GOT3 (cell line): ENCODE measurements at places on chromosomes 12 and 14.
A peak's percentile ranks its signal among the peaks of the same experiment; 100 is the strongest.

- no peak for DNase-seq
Observed at GRCh38 chr14:29028973-29029582, 262.5 kb downstream of the FOXG1 start.

GRCh38 chr12:26976687-26977086 is 37.5 kb downstream of the TM7SF3 start:
- no peak for DNase-seq

DNA sequence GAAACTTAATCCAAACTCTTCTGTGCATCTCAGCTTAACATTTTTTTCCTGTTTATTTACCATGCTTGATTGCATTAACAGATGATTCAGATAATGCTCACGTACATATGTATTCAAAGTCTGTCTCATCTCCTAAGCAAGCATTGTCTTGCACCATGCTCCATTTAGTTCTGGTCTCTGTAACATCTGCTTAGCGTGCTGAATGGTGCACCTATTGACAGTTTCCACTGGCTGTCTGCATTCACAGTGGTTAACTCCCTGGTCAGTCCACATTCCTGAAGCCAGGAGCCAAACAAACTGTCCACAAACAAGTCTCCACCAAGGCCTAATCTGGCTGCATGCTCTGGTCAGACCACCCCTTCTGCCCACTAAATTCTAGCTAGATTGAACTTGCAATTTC is 83.9 kb downstream of the KNTC1 start:
- DNase-seq, result no peak

GRCh38 chr12:79407671-79408622 is 282.8 kb downstream of the PAWR start:
- peak; percentile 4 for DNase-seq

GRCh38 chr12:43285159-43285598 is 266.8 kb downstream of the ADAMTS20 start:
- DNase-seq, result no peak

GRCh38 chr14:90692826-90693225 is 123.4 kb downstream of the TTC7B start:
- DNase-seq, result no peak

DNA sequence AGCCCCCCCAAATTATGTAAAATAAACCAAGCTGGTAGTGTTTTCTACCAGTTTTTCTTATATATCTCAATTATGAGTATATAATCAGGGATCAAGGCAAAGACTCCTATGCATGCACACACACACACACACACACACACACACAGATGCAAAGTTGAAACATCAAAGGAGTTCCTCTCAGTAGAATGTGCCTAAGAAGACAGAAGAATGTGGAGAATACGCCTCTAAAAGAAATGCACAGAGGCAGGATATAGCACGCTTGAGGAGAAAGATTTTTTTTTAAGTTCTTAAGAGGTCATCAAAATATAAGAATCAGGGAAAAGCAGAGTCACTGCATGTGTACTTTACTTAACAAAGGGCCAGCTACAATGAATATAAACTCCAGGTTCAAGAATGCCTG is 138.2 kb upstream of the CLEC14A start:
- DNase-seq, result no peak

DNA sequence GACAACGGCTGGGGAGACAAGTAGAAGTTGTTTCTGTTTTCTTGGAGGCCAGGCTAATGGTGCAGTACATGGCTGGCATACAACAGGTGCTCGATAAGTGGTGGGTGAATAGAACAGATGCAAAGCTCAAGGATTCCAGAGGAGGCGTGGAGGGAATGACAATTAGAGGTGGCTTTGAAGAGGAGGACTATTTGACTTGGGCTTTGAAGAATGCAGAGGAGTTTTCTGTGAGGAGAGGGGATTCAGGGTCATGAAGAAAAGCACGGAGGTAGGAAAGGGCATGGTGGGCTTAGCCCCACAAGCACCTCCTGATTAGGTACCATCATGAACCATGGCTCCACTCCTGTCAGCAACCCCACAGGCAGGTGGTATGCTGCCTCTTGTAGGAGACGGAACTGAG is 142.3 kb downstream of the RBM19 start:
- DNase-seq, result no peak

DNA sequence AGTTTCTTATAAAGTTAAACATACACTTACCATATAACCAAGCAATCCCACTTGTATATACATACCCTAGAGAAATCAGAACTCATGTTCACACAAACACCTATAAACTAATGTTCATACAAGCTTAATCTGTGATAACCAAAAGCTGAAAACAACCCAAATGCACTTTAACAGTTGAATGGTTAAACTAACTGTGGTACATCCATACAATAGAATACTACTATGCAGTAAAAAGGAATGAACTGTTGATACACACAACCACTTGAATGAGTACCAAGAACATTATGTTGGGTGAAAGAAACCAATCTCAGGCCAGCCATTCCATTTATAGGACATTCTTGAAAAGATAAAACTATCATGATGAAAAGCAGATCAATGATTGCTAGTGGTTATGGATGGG is 427.6 kb downstream of the DPF3 start:
- no peak for DNase-seq

DNA sequence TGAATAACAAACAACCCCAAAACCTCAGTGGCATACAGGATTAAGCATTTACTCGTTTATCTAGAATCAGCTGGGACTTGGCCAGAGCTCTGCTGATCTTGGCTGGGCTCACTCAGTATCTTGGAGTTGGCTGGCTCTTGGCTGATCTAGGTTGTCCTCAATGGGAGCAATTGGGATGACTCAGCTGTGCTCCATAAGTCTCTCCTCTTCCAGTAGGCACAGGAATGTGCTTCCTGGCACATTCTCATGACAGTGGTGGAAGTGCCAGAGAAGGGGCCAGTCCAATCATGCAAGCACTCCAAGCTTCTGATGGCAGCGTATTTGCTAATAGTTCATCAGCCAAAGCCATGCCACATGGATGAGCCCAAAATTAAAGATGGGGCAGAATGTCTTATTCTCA is 41.7 kb upstream of the ANO4 start:
- DNase-seq, result no peak

GRCh38 chr14:56180754-56181542 is 62.7 kb downstream of the PELI2 start:
- DNase-seq, result no peak

GRCh38 chr12:115849262-115849943 is 428.1 kb downstream of the MED13L start:
- DNase-seq, result no peak

GRCh38 chr14:21902561-21903181 is 229.1 kb upstream of the OR4E1 start:
- DNase-seq, result no peak

DNA sequence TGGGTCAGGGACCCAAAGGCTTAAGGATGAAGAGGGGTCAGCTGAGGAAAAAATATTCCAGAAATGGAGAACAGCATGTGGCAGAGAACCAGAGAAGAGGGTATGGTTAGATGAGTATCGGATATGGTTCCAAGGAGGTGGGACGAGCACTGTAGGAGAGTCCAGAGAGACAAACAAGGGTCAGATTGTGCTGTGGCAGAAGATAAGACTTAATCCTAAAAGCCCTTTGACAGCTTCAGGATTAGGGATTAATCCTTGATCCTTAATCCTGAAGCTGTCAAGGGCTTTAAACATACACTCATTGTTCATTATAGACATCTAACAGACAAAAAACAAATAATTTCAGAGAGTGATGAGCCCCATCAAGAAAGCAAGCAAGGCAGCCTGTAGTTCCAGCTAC is 124.0 kb downstream of the SPTSSA start:
- no peak for DNase-seq

- no peak for DNase-seq
Observed at GRCh38 chr12:88431246-88431645, 149.0 kb downstream of the KITLG start.

GRCh38 chr12:19186722-19187661 is 57.5 kb downstream of the PLEKHA5 start:
- no peak for DNase-seq

DNA sequence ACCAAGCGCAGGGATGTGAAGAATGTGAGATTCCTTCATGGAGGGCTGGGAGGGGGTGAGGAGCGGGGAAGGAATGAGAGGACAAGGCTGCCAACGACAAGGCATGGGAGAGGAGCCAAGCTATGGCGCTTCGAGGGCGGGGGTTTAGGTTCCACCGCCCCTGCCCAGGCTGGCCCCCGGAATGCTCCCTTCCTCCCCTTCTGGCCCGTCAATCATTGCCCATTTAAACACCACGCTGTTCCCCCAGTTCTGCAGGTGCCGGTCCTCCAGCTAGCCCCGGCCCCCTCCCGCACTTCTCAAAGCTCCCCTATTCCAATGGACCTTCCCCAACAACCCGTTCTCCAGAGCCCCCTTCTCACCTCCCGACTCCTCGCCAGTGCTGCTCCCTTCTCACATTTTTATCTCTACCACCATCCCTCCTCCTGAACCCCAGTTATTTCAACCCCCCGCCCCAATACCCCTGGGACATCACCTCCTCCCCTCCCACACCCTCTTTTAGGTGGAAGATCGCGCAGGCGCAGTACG is 428 bp downstream of the RNF41 start:
- DNase-seq, result no peak

- no peak for DNase-seq
Observed at GRCh38 chr14:46344327-46344937, 307.1 kb downstream of the RPL10L start.

DNA sequence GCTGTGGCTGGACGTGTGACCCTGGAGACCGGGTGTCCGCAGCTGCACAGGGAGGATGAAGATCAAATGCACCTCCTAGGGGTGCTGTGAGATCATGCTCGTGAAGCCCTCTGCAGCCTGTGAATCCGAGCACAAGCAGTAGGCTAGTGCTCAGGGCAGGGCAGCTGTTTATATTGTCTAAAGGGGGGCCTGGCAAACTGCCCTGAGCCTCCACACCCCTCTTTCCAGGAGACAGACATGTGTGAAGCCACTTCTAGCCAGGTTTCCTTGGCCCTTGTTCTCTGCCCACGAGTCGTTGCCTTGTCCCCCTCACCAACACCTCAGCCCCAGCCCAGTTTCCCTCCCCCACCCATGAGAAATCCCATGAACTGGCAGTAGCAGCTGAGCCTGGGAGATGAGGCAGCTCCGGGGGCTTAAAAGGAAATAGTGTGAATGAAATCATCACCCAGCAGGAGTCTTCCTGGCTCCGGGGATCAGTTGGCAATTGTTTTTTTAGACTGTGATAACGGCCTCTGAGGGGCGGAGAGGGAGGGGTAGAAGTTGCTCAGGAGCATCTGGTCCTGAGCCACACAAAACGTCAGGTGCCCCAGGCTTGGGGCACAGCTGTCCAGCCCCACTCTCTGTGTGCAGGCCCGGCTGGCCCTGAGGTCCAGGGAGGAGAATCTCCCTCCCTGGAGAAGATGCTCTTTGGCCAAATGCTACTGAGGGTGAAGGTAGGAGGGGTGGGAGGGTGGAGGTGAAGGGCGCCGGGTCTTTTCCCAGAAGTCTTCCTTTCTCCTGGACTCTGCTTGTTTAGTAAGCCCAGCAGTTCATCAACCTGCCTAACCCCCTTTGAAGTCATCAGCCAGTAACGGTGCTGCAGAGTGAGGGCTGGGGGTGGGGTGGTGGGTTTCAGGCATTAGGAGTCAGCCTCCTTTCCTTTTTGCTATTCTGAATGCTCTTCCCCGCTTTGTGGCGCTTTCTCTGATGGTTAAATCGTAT is 4.0 kb downstream of the FGF6 start:
- DNase-seq, result no peak

DNA sequence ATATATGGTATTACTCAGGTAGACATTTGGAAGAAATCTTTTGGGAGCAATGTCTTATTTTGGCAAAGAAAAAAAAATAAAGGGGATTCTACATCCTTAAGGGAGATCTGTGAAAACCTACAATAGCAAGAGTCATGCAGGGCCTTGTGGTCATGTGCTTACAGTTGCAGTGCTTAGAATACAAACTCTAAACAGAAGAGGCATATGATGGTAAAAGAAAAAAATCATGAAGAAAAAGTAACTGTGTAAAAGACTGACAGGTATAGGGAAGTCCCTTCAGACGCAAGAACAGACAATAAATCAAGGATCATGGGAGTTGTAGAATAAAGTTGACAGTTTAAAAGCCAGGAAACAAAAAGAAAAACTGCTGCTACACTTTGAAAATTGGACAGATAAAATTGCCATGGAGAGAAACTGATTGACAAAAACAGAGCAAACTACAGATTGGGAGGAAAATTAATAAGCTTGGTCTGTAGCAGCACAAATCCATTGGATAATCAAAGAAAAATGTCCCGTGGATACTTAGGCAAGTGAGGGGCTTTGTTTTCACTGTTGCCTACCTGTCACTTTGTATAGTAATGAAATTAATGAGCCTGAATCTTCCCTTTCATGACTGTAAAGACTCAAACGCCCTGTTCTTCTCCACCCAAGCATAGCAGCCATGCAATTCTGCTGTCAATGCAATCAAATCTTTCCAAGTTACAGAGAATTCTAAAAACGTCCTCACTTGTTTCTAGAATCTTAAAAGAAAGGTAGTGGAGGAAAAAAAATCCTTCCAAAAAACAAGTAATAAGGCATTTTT is 402.0 kb downstream of the SYT1 start:
- DNase-seq, result no peak
